ENCODE measurements at places on chromosomes 16 and 17. TPM values are rescaled to one million over a fixed set of nuclear protein-coding genes. Genes with fewer than 3 reads are reported as not detected.

GRCh38 chr16:47198180-47198575 is 54.4 kb upstream of the NETO2 start:
- no peak for DNase-seq

- DNase-seq, result no peak
Observed at GRCh38 chr17:73255671-73256181, 6.0 kb downstream of the CPSF4L start.

KRTAP9-4 gene
- total RNA-seq, result not detected

- no peak for DNase-seq
Observed at GRCh38 chr16:68190736-68191510, 45.0 kb downstream of the ESRP2 start.

RGS11 gene
- 10.9 TPM for total RNA-seq

DNA sequence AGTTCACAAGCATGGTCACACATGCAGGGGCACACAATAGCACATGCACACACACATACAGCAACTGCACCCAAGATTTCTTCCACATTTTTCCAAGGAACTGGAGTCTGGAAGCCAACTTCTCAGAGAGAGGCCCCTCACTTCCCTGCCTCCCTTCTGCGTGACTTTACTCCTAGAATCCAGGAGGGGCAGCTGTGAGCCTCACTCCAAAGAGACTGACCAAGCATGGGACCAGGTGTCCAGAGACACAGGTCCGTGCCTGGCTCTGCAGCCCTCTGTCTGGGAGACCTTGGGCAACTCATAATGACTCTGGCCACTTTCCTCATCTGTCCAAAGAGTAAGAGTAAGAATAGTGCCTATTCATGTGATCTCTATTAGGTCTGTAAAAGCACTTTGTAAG is 104.7 kb upstream of the TMEM132E start:
- peak; percentile 34 for DNase-seq

- no peak for DNase-seq
Observed at GRCh38 chr17:52149626-52150025, 8.9 kb downstream of the CA10 start.

- no peak for DNase-seq
Observed at GRCh38 chr16:7408700-7409365, 76.2 kb downstream of the RBFOX1 start.

SMPD3 gene
- total RNA-seq, result 2.7 TPM

DNA sequence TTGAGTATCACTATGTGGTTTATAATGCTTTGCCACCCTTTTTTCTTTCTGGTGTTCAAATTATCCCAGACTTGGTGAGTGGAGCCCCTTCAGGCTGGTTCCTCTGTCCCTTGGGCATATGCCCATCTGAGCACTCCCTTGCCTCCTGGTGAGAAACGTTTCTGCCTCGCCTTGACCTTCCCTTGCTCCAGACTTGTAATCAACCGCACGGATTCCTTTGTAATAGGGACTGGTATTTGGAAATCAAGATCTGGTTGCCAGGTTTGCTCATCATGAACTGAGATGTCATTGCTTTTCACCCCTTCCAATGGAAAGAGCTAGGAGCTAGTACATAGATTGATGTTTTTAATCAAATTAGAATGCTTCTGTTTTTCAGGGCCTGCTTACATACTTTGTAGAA is 43.7 kb downstream of the SEC14L1 start:
- no peak for DNase-seq

DNA sequence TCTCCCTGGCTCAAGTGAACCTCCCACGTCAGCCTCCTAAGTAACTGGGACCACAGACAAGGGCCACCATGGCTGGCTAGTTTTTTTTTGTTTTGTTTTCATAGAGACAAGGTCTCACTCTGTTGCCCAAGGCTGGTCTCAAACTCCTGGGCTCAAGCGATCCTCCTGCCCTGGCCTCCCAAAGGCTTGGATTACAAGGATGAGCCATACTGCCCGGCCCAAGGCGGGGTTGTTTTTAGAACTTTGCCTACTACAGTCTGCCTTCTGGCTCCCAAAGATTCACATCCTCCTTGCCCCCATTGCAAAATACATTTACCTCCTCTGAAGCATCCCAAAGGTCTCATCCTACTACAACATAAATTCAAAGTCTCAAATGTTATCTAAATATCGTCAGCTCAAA is 49.5 kb upstream of the PHOSPHO1 start:
- no peak for DNase-seq

GRCh38 chr16:80023865-80024264 is 423.3 kb upstream of the MAF start:
- no peak for DNase-seq
